Activated CD4-positive, alpha-beta T cell treated with anti-CD3 and anti-CD28 coated beads, Interleukin-2, Interleukin-6, amounts not matched to agents 100 ng/mL and 50 ng/mL, durations not matched to agents 16 hours and 8 hours (primary cell): ENCODE measurements at places on chromosomes 6 and 20.

GRCh38 chr20:62059401-62059800 is 6.3 kb downstream of the TAF4 start:
- no peak for DNase-seq

DNA sequence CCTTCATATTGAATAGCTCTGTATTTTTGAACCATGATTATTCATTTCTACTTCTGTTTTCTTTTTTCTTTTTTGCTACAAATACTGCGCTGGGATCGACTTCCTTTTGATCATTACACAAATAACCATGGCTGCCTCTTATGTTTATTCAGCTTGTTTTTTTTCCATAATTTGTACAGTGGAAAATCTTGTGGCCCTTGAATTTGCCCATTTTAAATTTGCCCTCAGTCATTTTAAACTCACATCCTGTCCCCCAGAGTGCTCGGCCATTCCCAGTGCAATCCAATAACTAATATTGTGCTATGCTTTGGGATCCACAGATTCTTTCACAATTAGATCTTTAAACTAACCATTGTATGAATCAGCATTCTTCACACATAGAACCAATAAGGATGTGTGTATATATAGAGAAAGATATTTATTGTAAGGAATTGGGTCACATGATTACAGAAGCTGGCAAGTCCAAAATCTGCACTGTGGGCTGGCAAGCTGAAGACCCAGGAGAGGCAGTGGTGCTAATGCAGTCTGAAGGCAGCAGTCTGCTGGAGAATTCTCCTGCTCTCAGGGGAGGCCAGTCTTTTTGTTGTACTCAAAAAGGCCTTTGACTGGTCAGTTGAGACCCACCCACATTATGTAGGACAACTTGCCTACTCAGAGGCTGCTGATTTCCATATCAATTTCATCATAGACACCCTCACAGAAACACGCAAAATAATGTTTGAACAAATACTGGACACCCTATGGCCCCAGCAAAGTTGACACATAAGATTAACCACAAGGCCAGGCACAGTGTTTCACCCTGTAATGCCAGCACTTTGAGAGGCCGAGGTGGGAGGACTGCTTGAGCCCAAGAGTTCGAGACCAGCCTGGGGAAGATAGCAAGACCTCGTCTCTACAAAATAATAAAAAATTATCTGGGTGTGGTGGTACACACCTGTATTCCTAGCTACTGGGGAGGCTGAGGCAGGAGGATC is 147.1 kb downstream of the MTHFD1L start:
- no peak for DNase-seq

DNA sequence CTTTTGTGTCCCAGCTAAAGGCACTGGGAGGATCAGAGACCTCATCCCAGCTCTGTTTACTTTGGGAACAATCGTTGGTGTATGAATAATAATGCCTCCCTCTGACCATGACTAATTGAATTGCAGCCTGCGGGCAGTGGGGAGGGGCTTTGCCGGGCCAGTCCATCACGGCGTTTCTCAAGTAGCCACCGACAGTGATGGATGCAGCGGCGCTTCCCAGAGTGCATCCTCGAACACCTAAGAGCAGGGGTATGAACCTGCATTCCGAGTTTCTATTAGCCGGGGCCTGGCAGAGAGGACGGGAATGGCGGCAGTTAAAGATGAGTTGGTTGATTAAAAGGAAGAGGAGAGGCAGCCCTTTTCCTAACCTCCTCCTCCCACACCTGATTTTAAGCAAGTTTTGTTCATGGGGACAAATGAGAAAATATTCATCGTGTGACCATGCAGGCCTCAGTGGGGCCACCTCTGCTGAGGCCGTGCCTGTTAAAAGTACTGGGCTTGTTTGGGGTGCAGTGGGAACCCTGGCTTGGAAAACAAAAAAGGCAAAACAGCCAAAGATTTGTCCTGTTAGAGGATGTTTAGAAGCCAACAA is 154.1 kb downstream of the FOXA2 start:
- DNase-seq: no peak

DNA sequence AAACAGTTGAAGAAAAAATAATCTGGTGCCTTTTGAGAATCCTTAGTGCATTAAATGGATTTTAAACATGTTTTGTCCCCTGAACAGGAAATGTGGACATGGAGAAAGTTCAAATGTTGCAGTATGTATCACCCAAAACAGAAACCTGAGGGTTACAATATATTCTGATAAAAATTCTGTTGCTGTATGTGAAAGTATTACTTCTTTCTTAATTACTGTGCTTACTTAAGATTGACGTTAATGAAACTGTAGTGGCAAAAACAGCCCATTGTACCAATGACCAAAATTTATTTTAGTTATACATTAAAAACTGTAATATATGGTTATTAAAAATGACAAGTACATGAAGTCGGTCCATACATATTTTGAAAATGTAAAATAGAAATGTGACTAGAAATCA is 100.6 kb downstream of the PRDM1 start:
- no peak for DNase-seq

DNA sequence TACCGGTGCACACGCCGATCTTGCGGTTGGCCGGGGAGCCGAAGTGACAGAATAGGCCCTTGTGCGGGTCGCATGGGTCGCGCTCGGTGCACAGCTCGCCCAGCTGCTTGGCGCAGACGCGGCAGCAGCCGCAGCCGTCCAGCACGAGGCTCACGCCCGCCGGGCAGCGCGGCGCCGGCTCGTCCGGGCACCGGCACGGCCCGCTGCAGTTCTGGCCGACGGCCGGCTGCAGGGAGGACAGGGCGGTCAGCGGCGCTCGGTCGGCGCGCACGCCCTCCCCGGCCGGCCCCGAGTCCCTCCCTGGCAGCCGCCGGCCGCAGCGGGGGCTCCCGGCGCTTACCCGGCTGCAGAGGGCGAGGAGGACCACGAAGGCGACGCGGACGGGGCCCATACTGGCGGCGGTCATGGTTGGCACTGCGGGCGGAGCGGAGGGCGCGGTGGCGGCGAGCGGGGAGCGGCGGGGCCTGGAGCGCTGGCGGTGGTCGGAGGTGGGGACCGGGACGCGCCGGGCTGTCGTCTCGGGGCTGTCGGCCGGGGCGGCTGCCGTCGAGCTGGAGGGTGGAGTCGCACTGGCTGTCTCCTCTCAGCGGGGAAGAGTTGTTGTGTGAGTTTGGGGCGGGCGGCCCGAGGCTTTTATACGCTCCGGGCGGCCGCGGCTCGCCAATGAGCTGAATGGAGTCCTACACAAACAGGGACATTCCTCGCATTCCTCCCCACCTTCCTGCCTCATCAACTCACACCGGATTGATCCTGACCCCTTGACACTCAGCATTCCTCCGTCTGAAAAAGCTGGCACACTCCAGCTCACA is at the start of gene CCN2:
Gene CCN2, minus strand, starts transcription at position 606 of the 809 bp plus-strand sequence. Its CDS starts 200 bp downstream, at position 406.
- no peak for DNase-seq

DNA sequence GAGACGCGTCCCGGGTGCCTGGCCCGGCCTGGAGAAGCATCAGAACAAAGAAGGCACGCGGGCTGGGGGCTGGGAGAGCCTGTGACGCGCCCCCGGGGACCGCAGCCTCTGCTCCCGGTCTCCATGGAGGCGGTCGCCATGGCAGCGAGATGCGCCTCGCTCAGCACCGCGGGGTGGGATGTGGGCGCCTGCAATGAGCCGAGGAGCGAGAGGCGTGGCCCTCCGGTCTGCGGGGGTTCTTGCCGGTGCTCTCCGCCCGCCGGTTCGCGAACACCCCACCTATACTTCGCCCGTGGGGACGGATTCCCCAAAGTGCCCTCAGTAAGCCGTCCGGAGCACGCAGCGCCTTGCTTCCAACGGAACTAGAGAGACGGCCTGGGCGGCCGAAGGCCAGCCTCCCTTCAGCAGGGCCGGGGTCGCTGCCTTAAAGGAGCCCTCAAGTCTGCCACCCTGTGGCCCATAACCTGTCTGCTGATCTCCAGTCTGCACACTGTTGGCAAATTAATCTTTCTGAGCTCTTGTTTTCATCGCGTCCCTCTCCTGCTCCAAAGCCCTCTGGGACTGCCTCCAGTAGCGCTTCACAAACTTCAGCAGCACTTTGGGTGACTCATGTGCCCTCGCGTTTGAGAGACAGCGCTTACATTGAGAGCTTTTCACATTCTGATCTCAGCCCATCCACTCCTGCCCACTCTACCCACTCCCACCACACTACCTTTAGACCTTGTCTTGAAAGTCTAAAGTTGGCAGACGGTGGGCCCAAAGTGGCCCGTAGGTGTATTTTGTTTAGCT is 983 bp upstream of the ADISSP start:
- DNase-seq: peak; percentile 77

- peak; percentile 51 for DNase-seq
Measured at GRCh38 chr6:108560463-108561308, at the start of gene FOXO3. TSS of gene FOXO3 (plus strand) at chr6:108560917. CDS start at chr6:108561209, 292 bp downstream.

- DNase-seq: peak; percentile 15
Measured at GRCh38 chr20:2756056-2756611, 44.3 kb downstream of the CPXM1 start.

DNA sequence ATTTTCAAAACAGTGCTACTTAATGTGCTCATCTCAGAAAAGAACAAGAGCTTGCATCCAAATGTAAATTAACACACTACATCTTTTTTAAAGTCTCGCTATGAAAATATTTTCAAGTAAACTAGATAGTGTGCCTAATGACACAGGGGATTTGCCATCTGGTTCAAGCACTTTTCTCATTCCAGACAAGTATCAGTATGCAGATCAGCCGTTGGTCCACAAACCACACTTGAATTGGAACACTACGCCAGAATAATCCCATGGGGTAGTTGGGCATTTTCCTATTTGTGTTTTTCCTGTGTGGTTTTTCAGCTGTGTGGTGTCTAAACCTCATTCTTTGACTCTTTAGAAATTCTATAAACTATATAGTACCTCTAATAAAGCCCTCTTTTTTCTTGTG is 256.2 kb downstream of the EPHA7 start:
- no peak for DNase-seq

DNA sequence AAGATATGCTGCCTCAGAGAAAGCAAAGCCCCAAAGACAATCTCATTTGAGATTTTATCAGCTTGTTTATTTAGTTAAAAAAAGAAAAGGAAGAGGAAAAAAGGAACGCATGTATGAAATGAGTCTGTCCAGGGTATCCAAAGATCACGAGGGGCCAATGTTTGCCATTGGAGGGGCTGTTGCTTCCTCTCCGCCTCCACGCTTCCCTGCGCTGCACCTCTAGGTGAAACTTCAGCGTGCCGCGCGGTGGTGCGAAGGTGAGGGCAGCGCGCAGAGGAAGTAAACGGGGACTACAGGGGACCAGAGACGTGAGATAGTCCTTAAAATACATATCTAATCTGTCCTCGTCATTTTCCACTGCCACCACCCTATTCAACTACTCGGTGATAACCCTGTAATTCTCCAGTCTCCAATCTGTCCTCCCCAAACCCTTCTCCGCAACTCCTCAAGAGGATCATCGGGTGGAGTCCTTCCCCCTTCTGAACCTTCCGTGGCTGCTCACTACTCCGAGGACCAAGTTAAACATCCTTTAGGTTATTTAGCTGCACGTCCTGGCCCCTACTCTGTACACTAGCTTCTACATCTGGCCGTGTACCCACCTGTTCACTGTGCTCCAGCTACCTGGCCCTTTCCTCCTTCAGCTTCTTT is 1.1 kb upstream of the DCBLD1 start:
- no peak for DNase-seq

DNA sequence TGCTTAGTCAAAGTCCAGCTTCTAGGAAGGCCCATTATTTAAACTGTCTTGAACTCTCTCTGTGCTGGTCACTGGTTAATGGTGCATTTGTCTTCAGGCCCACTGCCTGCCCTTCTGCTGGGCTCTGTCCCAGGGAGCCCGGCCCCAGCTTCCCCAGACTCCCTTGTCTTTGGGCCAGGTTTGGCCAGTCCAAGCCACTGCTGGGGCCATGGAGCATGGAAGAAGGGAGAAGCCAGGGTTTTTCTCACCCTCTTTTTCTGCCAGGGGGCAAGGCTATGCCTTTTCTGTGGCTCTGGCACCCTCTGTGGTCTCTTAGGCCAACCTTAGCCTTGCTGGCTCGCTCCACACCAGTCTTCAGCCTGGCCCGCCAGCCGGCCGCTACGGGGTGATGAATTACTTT is 390.0 kb upstream of the SULF2 start:
- DNase-seq: no peak

DNA sequence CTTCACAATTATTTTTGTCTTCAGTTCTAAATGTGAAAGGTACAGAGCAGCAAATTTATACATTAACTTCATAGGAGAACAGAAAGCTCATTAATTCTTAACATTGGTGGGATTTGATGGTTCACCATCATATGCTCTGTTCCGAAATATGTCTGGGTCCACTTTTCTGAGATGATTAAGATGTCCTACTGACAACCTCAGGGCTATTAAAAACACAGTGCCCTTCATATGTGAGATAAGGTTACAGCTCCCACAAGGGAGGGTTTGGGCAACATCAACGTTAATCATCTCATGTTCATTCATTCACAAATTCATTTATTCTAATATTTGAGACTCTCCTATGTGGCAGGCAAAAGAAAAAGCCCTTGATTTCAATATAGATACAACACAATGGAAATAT is 91.2 kb downstream of the ELOVL5 start:
- DNase-seq: no peak

DNA sequence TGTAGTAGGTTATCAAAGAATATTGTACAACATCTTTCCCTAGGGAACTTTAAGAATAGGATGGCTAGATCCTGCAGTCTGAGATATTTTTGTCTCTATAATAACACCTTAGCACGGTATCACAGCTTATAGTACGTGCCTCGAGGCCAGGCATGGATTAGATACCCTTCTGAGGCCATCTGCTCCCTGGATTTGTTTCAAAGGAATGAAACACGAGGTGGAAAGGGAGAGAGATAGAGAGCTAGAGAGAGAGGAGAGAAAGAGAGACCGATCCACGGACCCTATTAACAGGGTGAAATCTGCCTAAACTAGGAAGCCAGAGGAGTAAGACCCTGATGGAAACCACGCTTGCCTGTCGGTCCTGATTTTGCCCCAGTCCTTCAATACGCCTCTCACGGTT is 92.5 kb downstream of the CD83 start:
- DNase-seq: no peak

DNA sequence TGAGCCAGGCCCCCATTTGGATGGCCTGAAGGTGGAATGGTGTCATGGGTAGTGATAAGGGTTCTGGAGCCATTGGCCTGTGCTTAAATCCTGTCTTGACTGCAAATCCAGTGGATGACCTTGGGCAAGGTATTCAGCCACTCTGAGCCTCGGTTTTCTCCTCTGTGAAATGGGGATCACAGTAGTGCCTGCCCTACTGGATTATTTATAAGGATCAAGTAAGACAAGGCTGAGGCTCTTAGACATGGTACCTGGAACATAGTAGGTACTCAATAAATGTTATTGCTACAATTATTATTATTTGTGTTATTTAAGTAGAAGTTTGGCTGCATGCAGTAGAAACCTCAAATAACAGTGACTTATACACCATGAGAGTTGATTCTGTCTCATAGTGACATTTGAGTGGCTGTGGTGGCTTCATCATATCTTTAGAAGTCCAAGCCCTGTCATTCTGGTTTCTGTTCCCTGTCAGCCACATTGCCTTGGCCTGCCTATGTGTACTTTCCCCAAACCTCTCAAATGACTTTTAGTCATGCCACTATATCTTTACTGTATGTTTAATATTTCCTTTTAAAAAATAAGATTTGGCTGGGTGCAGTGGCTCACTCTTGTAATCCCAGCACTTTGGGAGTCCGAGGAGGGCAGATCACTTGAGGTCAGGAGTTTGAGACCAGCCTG is 37.6 kb upstream of the CHMP4B start:
- DNase-seq: peak; percentile 26

GRCh38 chr6:20182069-20182468 is 30.2 kb downstream of the MBOAT1 start:
- no peak for DNase-seq

- no peak for DNase-seq
Measured at GRCh38 chr6:135419162-135419561, 78.4 kb downstream of the AHI1 start.

- peak; percentile 56 for DNase-seq
Measured at GRCh38 chr6:42340511-42340910, 111.2 kb downstream of the TRERF1 start.
